Gastrocnemius medialis (tissue), 4 donors: ENCODE measurements at places on chromosomes 16 and 17. TPM values are rescaled to one million over a fixed set of nuclear protein-coding genes. Genes with fewer than 3 reads are reported as not detected.

Gene CD19
- total RNA-seq, result not detected

Gene TSPOAP1
- 1.6 TPM for total RNA-seq

Gene ENPP7
- not detected for total RNA-seq

Gene GPR142
- not detected for total RNA-seq

Gene SRSF1
- total RNA-seq, result 79.1 TPM

Gene FOXN1
- total RNA-seq, result not detected
